ENCODE measurements at places on chromosomes 6 and 20. TPM values are rescaled to one million over a fixed set of nuclear protein-coding genes. Genes with fewer than 3 reads are reported as not detected.

GRCh38 chr6:132004668-132005067 lies 53.5 kb upstream of the CCN2 start:
- DNase-seq, result no peak

DNA sequence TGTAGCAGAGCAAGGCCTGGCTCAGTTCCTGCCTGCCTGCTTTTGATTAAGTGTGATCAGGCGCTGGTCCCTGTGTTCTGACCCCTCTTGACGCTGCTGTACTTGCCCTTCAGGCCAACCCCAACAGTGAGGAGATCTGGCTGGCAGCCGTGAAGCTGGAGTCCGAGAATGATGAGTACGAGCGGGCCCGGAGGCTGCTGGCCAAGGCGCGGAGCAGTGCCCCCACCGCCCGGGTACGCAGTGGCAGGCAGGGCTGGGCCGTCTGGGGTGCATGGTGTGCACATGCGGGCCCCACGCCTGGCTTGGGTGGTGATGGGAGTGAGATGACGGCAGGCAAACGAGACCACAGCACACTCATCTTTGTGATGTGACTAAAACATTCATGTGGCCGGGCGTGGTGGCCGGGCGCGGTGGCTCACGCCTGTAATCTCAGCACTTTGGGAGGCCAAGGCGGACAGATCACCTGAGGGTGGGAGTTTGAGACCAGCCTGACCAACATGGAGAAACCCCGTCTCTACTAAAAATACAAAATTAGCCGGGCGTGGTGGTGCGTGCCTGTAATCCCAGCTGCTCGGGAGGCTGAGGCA lies 10.1 kb upstream of the C20orf204 start:
- no peak for DNase-seq

- no peak for DNase-seq
Observed at GRCh38 chr20:32678948-32679347, 5.2 kb upstream of the C20orf203 start.

GRCh38 chr20:23255106-23255505 lies 95.5 kb upstream of the NXT1 start:
- no peak for DNase-seq

Gene ZBTB12
- total RNA-seq, result 24.0 TPM

Gene PTCHD4
- 1.6 TPM for total RNA-seq

Gene C20orf144
- total RNA-seq, result 0.21 TPM

Gene TREML1
- total RNA-seq, result not detected

GRCh38 chr20:61424011-61424627 lies 172.1 kb downstream of the CDH4 start:
- no peak for DNase-seq

- no peak for DNase-seq
Observed at GRCh38 chr6:168278904-168279303, 40.7 kb downstream of the DACT2 start.

Gene CALHM5
- total RNA-seq, result 0.07 TPM

DNA sequence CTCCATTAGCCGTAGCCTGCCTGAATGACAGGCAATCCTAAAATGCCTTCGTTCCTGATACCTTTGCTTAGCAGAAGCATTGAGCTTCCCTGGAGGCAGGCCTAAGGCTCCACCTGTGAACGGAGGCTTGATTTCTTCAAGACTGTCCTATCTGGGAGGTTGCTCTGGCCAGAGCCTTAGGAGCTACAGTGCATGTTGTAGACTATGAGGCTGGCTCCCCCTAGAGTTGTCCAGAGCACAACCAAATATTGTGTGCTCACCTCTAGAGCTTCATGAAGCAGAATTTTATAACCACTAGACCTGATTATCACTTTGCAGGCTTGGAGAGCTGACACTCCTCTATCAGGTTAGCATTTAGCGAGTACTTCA lies 217.8 kb downstream of the MAFB start:
- DNase-seq, result peak; percentile 47

DNA sequence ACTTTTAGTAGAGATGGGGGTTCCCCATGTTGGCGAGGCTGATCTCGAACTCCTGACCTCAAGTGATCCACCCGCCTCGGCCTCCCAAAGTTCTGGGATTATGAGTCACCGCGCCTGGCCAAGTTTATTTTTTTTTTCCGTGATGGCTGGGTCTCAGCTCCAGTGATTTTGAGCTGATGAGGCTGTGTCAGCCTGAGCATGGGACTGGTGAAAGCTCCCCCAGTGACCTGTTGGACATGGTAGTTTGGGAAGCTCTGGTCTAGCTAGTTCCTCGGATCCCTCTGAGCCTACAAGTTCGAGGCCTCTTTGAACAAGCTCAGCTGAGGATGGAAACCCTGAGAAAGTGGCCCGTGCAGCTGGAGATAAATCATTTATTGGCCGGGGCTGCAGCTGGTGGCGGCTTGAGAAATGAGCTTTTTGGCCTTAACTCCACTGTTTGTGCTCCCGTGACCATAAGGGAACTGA lies 126.8 kb downstream of the SNX5 start:
- no peak for DNase-seq

Gene WFDC10B
- total RNA-seq, result 0.42 TPM

Gene VSTM2L
- 1.9 TPM for total RNA-seq

DNA sequence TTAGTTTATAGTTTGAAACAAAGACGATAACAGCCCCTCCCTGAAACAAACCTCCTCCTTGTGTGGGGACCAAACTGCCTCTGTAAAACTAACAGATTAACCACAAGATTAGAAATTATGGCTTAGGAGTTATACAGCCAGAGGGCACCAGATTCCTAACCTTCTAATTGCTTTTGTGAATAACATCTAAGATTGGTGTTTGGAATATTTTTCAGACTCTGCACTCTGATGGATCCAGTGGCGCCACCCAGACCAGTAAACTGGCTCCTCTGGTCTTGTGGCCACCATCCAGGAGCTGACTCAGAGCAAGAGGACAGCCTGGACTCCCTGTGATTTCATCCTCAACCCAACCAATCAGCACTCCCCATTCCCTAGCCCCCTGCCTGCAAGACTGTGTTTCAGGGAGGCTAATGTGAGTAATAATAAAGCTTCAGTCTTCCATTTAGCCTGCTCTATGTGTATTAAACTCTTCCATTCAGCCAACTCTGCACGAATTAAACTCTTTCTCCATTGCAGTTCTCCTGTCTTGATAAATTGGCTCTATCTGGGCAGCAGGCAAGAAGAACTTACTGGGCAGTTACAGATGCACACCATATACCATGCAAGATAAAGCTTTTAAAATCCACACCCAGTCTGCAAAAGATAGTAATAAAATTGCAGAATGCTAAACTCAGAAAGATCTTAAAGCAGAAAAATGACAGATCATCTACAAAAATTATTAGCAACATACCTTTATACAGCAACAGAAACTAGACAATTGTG lies 58.5 kb upstream of the SLC22A16 start:
- DNase-seq, result no peak

DNA sequence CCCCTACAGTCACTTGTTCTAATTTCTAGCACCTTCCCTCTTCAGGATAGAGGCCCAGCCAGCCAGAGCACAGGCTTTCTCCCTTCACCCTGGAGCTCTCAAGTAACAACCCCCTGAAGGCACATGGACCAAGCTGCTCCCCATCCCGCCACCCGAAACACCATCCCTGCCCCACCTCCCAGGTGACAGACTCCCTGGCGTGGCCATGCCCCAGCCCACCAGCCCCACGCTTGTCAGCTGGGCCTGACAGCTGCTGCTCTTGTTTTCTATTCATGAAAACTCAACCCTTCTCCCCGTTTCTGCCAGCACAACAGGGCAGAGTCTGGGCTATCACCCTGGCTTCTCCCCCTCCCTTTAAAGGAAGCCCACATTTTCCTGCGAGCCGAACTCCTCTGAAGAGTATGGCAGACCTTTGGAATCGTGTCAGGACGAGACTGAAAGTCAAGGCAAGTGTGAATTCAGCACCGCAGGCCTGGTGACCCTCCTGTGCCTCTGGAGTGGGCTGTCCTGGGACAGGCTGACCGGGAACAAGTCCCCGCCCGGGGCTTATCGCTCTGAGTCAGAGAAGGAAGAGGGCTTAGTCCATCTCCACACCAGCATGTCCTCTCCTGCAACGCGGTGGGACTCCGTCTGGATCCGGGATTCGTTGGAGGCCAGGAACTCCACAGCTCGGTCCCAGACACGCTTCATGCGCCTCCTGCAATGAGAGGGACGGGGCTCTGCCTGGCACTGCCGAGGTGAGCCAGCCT lies 16.7 kb downstream of the LEMD2 start:
- no peak for DNase-seq

Gene DSTN
- total RNA-seq, result 145 TPM

GRCh38 chr20:59207235-59207634 lies 43.6 kb downstream of the ZNF831 start:
- no peak for DNase-seq

DNA sequence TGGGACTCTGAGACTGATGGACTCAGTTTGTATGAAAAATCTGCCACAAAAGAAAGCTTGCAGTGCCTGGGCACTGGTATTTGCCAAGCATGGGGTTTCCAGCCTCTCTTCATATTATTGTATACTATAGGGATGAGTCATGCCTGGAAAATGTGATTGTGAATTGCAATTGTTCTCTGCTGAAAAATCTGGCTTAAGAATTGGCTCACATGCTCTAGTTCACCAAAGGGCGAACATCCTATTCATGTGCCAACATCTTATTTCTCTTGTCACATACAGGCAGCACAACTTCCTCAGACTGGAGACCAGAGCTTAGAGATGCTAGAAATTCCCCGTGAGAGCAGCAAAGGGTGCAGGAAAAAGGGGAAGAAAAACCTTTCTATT lies 103.6 kb upstream of the KCNK16 start:
- DNase-seq, result no peak

DNA sequence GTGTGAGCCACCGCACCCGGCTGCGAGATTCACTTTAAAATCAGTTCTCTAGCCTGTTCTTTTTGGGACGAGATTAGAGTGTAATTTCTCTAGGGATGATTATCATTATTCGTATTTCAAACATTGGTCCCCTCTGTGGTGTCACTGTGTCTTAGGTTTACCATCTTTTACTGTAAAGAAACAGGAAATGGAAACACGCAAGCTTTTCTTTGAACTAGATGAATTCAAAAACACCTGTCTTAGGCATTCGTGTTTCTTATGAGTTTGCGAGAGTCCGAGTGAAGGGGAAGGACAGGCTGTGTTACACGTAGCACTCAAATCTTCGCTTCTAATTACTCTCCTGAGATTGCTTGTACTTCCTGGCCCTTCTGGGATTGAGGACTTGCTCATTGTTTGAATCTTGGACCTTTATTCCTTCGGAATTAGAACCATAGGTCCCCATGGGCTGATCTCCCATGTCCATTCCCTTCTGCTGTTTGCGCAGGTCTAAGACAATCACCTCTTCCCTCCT lies 61.6 kb downstream of the PHACTR2 start:
- no peak for DNase-seq

GRCh38 chr6:51350308-51350904 lies 531.7 kb downstream of the TFAP2B start:
- no peak for DNase-seq

All from WTC11 (cell line).